Fibroblast of skin of back (primary cell): ENCODE measurements at places on chromosomes 2 and 18.

- peak; percentile 69 for DNase-seq
These were observed 148.8 kb downstream of the VAPA start for GRCh38 chr18:10062302-10063300.

DNA sequence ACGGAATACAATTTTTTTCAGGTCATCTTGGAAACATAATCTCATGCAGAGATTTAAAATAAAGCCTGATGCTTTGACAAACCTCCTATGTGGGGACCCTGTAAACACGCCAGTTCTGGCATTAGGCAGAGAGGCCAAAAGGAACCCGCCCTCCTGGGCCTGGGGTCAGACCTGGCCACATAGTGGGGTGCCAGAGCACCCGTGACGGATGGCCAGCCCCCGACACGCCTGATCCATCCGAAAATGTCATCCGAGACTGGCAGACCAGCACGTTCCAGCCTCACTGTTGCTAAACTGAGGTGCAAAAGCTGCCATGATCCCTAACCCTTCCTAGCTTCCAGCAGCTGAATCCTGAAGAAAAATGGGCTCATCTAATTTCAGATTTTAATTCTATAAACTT lies 222.6 kb upstream of the SALL3 start:
- DNase-seq = no peak

- DNase-seq = peak; percentile 58
These were observed 37.0 kb upstream of the TMEM18 start for GRCh38 chr2:714005-714741.

DNA sequence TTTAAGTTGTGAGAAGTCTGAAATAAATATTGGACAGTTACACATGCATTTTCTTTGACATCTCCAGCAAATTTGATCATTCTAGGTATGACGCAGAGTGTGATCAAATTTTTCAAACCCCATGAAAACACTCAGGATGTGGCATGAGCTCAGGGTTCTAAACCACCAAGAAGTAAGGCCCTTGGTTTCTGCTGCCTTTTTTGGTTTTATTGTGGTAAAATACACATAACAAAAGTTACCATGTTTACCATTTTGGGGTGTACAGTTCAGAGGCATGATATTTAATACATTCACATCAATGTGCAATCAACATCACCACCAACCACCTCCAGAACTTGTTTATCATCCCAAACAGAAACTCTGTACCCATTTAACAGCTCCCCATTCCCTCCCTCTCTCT lies 64.3 kb upstream of the TTN start:
- DNase-seq = no peak

DNA sequence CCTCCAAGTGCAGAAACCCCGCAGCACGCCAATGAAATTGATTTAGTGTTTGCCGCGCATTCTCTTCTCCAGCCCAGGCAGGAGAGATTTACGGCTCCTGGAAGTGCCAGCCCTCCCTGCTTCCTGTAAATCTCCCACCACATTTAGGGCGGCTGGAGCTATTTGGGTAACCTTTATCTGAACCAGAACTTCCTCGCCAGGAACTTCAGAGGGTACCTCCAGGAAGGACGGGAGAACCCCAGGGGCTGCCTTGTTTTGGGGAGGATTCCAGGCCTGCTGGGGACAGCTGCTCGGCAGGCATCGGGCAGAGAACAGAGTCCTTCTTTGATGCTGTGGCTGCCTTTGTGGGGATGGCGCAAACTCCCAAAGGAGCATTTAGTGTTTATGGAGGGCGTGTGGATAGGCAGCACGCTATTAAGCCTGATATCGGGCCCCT lies 122.0 kb upstream of the MYCN start:
- no peak for DNase-seq

GRCh38 chr2:79428745-79429144 lies 84.1 kb upstream of the CTNNA2 start:
- no peak for DNase-seq

DNA sequence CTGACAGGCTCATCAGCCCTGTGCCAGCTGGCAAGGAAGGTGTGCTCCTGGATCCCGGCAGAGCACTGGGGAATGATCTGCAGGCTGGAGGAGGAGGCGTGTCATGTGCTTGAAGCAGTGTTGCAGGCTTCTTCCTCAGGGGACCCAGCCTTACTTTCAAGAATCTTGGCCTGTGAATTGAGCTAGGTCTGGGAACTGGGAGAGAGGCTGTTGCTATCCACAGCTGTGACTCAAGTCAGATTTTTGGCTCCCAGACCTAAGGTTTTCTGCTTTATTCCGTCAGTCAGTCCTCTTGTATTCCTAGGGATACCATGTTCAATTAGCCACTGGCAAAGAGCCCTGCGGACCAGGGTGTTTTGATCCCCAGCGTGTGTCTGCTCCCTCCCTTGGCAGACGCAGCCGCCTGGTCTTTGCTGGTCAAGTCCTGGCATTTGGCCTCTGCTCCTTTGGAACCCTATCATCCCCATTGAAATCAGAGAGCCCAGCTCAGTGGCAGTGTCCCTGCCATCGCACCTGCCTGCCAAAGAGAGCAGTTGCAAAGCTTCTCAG lies 32.4 kb downstream of the ASB1 start:
- peak; percentile 12 for DNase-seq

DNA sequence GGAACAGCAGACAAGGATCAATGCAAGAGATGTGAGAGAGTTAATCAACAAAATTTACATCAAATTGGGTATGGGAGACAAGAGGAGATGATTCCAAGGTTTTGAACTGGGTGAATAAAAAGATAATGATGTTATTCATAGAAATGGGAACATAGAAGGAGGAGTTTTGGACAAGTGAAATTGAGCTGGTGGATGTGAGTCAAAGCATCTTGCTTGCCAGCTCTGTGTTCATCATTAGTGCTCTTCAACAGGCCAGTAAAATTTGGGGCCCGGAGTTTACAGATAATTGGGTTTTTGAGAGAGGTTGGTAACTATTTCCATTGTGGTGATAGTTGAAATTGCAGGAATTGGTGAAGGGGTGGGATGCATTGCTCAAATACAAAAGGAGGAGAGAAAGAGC lies 69.9 kb upstream of the CAVIN2 start:
- no peak for DNase-seq

DNA sequence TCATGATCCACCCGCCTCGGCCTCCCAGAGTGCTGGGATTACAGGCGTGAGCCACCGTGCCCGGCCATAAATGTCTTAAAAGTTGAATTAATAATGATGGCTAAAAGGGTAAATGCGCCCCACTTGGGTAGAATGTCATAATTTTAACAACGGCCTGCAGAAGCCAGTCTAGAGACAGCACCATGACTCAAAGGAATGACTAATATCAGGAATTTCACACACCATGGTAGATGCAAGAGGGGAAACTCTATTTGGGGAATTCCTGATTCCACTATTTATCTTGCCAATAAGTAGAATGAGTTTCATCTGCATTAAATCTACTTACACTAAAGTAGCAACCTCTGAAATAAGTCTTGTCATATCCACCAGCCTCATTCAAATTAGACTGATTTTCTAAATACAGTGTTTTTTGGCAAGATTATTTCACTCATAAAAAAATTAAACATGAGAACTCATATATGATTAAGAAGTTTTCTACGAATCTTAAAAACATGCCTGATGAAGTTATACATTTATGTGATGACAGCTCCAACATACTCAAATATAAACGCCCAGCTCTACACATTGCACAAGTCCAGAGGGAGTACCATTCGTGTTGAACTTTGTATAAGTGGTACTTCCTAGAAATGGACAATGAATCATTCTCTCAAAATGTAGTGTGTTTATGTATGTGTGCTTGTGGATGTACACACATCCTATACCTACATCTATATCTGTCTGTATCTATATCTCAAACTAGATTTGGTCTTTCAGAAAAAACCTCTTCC lies 309.7 kb downstream of the IRS1 start:
- peak; percentile 93 for DNase-seq

DNA sequence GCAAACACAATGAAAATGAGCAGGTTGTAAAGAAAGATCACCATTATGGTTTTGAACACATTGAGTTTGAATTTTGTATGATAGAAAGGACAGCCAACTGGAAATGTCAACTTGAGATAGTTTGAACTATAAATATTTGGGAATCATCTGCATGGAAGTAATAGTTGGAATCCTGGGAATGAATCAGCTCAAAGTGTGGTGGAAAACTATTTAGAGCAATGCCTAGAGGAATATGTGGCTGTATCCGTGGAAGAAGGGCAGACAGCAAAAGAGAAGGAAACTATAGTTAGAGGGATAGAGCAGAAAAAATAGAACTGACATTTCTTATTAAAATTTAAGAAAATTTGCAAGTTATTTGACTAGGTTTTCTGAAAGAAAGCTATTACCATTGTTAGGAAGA lies 112.5 kb upstream of the OTX1 start:
- DNase-seq = peak; percentile 67

GRCh38 chr2:99852956-99853355 lies 289.4 kb downstream of the AFF3 start:
- no peak for DNase-seq

- peak; percentile 56 for DNase-seq
These were observed 37.7 kb downstream of the CD28 start for GRCh38 chr2:203744091-203744490.

DNA sequence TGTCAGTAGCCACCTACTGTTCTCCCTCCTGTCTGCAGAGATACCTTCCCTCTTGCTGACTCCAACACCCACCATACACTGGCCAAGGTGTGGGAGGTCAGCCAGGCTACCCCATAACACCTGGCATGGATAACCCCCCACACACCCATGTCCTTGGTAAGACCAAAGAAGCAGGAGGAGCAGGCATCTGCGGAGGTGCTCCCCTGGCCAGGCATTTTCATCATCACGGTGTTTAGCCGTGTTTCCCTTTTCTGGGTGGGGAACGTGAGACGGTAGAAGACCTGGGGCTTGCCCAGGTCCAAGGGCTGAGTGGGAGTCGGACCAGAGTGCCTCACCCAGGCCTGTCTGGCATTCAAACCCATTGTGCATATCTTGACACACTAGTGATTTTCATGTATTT lies 150.3 kb downstream of the SMAD7 start:
- no peak for DNase-seq

DNA sequence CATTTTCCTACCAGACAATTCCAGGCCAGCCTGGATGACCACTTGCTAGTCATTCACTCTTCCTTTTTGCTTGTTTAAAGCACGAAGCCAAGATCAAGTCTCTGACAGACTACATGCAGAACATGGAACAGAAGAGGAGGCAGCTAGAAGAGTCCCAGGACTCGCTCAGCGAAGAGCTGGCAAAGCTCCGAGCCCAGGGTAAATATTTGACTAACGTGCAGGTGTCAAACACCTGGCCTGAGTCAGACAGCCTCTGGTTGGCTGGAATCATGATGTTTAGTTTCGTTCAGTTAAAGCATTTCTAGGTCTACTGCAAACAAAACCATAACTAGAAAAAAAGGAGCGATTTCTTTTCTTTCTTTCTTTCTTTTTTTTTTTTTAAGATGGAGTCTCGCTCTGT lies 44.2 kb upstream of the LYPD6B start:
- no peak for DNase-seq

DNA sequence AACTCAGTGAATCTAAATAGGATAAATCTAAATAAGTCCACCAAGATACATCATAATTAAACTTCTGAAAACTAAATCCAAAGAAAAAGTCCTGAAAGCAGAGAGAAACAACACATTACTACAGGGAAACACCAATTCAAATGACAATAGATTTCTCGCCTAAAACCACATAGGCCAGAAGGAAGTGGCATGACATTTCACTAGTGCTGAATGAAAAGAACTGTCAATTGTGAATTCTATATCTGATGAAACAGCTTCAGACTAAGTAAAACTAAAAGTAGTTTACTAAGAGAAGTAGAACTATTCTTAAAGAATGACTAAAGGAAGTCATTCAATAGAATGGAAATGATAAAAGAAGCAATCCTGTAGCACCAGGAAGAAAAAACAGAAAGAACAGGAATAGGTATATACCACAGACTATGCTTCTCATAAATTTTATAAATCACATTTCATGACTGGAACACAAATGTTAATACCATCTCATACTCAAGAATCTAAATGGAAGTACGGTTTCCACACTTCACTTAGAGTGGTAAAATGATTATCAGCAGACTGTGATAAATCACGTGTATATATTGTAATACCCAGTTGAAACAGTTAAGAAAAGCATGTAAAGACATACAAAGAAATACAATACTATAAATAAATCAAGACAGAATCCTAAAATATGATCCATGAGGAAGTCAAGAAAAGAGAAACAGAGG lies 46.4 kb downstream of the ASXL2 start:
- DNase-seq = no peak

DNA sequence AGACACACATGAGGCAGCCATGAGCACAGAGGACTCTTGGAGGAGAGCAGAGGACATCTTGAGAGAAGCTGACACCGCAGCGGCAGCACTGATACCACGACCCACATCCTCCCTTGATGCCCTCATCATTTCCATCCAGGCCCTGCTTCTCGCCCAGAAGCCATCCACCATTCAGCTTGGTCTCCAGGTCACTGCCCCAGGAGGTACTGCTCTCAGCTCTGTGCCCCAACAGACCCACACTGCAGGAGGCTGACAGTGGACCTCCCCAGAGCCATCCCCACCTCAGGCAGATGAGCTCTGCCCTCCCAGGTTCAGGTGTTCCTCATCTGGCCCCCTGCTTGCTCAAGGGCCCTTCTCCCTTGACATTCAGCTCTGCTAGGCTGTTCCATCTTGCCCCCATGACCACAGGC lies 74.9 kb downstream of the ACKR3 start:
- DNase-seq = no peak

- DNase-seq = no peak
These were observed 14.2 kb downstream of the NAGK start for GRCh38 chr2:71082402-71083252.

GRCh38 chr18:70499218-70499691 lies 210.4 kb downstream of the SOCS6 start:
- DNase-seq = no peak

DNA sequence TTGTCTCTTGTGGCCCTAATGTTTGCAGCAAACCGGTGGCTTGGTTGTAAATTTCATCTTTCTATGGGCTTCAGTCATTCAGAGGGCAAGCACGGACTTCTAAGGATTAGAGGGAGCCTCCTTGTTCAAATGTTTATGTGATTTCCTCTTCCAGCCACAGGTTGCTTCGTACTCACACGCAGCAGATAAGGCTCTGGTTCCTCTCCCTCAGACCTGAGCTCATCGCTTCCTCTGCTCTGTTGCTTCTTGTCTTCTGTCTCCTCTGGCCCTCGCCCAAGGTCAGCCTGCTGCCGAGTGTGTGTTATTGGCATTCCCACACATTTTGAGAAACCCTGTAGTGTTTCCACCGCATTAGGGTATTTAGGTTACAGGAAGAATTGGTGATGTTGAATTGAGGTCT lies 44.0 kb downstream of the MYL12B start:
- DNase-seq = peak; percentile 16

DNA sequence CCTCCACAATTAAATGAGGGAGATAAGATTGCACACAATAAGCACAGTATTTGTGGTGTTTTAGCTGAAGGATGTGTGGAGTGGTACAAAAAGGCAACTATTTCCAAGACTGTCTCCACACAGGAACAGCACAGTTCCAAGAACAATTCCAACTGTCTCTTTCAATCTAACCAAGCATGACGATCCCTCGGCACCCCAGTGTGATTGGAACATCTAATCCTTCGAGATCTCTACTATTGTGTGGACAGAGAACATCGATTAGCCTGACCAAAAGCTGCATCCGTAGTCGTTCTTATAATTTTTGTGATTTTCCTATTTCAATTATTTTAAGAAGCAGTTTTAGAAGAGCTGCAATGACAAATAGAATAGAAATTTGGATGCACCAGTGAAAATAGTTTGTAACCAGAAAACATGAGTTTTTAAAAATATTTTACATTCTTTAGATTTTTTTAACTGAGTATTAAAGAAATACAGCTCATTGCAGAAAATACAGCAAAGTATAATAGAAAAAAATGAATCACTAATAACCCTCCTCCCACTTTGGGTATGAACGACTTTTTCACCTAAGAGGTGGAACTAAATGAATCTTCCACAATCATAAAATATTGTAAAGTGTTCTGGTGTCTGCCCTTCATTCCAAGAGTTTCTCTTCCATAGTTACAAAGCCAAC lies 76.4 kb upstream of the CABLES1 start:
- DNase-seq = peak; percentile 43
